ENCODE measurements at places on chromosomes 6 and 20.

- no peak for DNase-seq
These were observed 4.5 kb upstream of the VSTM2L start for GRCh38 chr20:37898233-37899104.

- no peak for DNase-seq
These were observed 46.6 kb downstream of the OR2B6 start for GRCh38 chr6:28003661-28004060.

GRCh38 chr20:56465997-56466396, 2.4 kb upstream of the RTF2 start:
- no peak for DNase-seq

DNA sequence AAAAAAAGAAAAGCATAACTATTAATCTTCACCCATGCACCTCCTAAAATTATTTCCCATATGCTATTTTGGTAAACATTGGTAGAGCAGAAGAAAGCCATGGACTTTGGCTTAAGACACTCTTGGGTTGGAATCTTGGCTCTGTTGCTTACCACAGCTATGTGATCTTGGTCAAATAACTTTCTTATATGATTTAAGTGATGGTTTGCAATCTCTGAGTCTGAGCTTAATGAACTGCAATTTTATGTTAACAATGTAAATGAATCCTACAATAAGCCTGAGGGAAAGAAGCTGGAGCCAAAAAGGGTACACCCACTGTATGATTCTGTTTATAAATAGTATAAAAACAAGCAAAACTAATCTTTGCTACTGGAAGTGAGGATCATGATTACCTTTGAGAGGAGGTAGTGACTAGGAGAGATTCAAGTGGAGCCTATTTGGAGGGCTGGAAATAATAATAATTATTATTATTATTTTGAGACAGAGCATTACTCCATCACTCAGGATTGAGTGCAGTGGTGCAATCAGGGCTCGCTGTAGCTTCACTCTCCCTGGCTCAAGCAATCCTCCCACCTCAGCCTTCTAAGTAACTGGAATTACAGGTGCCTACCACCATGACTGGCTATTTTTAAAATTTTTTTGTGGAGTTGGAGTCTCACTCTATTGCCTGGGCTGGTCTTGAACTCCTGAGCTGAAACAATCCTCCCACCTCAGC, 34.5 kb downstream of the ABRACL start:
- DNase-seq = no peak

DNA sequence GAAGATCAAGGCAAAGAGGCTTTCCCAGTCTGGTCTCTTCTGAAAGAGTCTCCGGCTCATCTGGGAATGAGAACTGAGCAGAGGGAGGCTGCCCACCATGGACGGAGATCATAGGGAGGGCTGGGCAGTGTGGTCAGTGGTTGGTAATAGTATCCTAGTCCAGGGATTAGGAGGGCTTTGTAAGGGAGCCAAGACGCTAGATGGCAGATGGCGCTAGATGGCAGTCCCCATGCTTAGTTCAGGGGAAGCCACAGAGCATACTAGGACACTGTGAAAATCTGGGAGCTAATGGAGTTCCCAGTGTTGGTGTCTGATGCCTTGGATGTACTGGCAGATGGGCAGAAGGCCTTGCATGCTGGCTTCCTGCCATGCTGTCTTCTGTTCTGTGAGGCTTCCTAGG, 21.7 kb upstream of the DAAM2 start:
- DNase-seq = no peak

GRCh38 chr6:33091957-33092356, 16.2 kb downstream of the HLA-DPB1 start:
- DNase-seq = no peak

- no peak for DNase-seq
These were observed 101.6 kb downstream of the IBTK start for GRCh38 chr6:82145926-82146452.

GRCh38 chr6:91540902-91541301, 954.0 kb upstream of the MAP3K7 start:
- no peak for DNase-seq

DNA sequence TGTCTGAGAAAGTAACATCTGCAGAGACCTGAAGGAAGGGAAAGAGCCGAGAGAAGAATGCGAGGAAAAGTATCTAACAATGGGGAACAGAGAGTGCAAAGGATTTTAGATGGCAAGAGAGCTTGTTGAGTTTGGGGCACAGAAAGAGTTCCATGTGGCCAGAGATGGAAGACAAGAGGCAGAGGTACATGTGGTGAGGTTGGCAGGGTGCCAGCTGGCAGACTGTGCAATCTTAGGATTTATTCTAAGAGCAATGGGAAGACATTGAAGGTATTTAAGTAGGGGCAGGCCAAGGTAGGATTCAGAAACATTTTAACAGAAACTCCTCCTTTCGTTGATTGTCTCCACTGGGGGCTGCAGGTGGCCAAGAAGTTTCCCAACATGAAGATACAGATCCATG, 20.4 kb upstream of the LBP start:
- DNase-seq = no peak

- DNase-seq = no peak
These were observed 31.0 kb upstream of the PTCHD4 start for GRCh38 chr6:48141975-48142374.

- no peak for DNase-seq
These were observed 43.0 kb downstream of the HDDC2 start for GRCh38 chr6:125258651-125259353.

GRCh38 chr6:35327349-35328027, 14.9 kb upstream of the PPARD start:
- no peak for DNase-seq

DNA sequence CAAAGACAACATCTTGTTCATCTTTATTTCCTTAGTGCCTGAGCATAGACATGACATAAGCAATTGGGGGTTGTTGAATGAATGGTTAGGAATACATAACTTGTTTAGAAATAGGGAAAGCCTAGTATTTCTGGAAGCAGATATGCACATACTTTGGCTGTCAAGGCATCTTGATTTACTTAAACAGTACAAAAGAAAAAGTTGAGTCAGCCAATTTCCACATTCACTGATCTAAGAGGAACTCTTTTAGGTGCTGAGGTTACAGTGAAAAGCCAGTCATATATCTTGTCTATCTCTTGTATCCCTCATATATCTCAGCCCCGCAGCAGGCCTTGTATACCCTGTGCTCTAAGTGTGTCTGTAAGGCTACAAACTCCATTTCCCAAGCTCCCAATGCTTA, 11.6 kb downstream of the ZKSCAN4 start:
- DNase-seq = no peak

- DNase-seq = no peak
These were observed 7.9 kb downstream of the ACSS1 start for GRCh38 chr20:25050082-25050481.

DNA sequence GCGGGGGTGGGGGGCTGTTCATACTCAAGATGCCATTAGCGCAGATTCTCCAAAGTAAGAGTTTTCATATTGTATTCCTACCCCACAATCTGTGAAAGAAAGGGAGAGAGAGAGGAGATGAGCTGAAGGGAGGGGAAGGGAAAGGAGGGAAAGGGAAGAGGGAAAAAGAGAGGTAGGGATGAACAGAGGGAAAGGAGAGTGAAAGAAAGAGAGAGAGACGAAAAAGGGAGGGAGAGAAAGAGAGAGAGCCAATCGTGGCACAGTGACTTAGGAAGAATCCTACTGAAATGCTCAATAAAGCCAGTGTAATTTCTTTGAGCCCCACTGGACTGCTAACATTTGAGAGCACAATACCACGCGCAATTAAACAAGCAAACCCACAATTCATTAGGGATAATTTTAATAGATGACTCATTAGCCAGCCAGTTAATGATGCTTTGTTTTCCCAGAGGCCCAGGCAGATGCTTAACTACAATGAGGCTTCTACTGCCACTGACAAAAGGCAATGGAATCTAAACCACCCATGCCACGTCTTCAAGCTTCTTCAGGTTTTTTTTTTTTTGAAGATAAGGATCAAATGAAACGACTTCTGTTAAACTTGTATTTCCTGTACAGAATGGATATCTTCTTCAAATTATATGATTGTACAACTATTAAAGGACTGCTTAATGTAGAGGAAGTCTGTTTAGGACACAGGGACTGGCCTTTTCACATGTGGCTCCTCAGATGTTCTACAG, 306.8 kb downstream of the FOXC1 start:
- no peak for DNase-seq

GRCh38 chr6:160428818-160429619, 80.8 kb downstream of the SLC22A3 start:
- no peak for DNase-seq

GRCh38 chr20:38658879-38659596, 57.4 kb downstream of the ARHGAP40 start:
- no peak for DNase-seq
